Right ventricle myocardium inferior (tissue), 1 donor: ENCODE measurements at places on chromosomes 12 and 14.

DNA sequence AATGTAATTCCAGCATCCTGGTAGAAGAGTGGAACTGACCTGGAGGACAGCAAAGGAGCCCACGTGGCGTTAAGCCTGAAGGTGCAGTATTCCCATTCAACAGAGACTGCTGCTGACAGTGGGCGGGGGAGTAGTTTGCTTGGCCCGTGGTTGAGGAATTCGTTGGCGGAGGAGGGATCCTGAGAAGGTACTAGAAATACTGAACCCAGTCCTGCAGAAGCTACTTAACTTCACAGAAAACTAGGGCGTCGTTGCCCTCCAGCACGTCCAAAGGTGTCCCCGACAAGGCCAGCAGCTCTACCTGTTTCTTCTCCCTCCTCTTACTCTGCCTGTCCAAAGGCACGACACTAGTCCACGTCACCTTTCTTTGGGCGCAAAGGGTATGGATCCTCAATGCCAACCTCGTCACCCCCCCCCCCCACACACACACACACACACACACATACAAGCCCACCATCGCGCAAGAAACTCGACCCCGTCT lies 303 bp downstream of the PUS7L start:
- DNase-seq, result peak; percentile 61

GRCh38 chr12:42564996-42565395 lies 24.6 kb downstream of the PRICKLE1 start:
- DNase-seq, result no peak

DNA sequence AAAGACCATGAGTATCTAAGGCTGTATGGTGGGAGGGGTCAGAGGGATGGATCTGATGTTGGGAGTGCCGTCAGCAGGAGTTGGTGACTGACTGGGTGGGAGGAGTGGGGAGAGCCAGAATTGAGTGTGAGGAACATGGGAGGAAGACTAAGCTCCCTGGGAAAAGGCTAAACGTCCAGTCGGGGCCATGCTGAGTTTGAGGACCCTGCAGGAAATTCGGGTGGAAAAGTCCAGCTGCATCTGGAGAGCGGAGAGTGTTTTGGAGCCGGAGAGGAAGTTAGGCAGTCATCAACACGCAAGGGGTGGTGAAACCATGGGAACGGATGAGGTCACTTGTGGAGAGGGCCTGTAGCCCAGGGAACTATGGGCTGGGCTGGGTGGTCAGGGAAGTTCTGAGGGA lies 60.9 kb downstream of the ELK3 start:
- no peak for DNase-seq

DNA sequence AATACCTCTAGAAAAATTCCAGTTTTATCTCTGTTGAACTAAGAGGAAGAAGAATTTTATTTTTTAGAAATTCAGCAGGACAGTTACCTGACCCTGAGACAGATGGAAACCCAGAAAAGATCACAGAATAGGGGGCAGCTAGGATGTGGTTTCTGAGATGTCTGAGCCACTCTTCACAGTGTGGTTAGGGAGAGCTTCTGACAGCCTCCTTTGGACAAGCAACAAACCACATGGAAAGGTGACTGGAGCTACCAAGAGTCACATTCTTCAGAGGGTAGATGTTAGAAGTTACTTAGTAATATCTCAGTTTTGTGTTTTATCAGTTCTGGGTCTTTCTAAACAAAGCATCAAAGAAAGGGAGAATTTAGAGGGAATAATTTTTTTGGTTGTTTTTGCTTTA lies 117.3 kb upstream of the NAP1L1 start:
- no peak for DNase-seq

- no peak for DNase-seq
Observed at GRCh38 chr12:8493084-8493483, 20.2 kb upstream of the CLEC4D start.

GRCh38 chr14:34013721-34014060 lies 62.8 kb upstream of the EGLN3 start:
- no peak for DNase-seq

- no peak for DNase-seq
Observed at GRCh38 chr14:61471297-61472005, 150.1 kb downstream of the PRKCH start.

- no peak for DNase-seq
Observed at GRCh38 chr14:29721586-29721985, 206.1 kb downstream of the PRKD1 start.

DNA sequence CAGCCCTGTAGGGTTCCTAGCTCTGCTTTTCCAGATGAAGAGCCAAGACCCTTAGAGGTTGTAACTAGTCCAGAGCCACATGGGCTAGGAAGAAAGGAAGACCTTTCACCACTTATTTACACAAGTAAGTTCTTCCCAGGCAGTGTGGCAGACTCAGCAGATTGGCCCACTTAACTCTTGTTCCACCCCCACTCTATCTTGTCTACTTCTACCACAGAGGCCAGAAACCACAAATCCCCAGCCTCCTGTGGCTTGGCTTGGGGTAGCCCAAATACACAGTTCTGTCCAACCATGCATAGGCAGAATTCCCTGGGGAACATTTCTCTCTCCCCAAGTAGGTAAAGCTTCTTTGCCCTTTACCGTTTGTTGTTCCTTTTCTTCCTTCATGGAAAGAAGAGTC lies 383.5 kb downstream of the RGS6 start:
- no peak for DNase-seq

- no peak for DNase-seq
Observed at GRCh38 chr12:29743077-29743476, 40.7 kb downstream of the TMTC1 start.

GRCh38 chr12:3730111-3730510 lies 22.8 kb downstream of the CRACR2A start:
- DNase-seq, result no peak

- DNase-seq, result no peak
Observed at GRCh38 chr12:10397296-10397695, 7.5 kb upstream of the KLRK1 start.

DNA sequence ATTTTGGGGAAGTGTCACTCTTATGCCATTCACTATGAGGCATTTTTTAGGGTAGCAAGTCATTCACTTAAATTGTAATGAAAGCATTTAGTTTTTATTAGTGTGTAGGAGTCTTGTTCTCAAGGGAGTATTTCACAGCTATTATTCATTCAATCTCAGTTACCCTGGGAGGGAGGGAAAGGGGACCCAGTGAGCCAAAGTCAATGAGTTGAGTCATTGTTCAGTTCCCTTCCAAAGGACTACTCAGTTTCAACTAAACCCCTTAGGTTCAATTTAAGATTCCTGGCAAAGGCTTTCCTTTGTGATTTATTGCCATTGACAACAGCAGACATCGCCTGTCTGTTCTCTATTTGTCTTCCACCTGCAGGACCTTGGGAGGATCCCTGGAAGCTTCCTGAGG lies 29.3 kb upstream of the RASSF8 start:
- no peak for DNase-seq

DNA sequence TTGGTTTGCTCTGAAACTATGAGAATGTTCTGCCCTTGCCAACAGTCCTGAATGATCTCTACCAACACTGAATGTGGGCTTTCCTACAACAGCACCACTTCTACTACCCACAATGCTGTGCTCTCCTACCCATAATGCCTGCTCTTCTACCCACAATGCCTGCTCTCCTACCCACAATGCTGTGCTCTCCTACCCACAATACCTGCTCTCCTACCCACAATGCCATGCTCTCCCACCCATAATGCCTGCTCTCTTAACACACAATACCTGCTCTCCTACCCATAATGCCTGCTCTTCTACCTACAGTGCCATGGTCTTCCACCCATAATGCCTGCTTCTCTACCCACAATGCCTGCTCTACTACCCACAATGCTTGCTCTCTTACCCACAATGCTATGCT lies 92.3 kb downstream of the KCNK13 start:
- DNase-seq, result no peak

- no peak for DNase-seq
Observed at GRCh38 chr12:64706857-64707256, 52.3 kb downstream of the GNS start.

DNA sequence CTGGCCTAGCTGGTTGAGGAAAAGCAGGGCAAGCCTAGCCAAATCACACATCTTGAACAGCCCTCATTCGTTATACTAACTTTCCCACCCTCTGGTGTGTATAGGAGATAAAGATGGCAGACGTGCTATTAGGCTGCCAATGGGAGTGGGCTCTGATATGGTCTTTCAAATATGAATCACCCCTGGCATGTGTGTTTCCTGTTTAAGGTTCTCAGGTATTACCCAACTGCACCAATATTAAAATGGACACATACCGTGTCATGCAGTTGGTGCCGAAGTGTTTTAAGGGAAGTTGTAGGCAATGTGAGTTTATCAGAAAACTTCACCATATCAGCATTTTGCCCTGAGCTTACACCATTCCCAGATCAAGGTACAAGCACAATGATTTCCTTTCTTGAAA lies 33.4 kb downstream of the CHST11 start:
- DNase-seq, result no peak

DNA sequence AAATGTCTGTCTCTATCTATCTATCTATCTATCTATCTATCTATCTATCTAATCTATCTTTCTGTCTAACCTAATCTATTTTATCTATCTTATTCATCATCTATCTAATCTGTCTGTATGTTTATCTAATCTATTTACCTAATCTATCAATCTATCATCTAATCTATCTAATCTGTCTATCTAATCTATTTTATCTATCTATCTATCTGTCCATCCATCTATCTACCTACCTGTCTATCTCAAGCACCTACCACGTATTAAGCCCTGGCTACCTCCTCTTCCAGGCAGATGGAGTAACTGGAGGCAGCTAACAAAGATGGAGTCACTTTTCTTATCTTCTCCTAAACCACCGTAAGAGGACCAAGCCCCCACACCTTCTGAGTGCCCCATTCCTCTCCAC lies 5.8 kb downstream of the CD4 start:
- no peak for DNase-seq

GRCh38 chr14:82080370-82080769 lies 546.7 kb upstream of the SEL1L start:
- DNase-seq, result no peak

GRCh38 chr14:25537846-25538455 lies 488.0 kb upstream of the STXBP6 start:
- no peak for DNase-seq

GRCh38 chr14:41868396-41868795 lies 261.7 kb downstream of the LRFN5 start:
- no peak for DNase-seq

DNA sequence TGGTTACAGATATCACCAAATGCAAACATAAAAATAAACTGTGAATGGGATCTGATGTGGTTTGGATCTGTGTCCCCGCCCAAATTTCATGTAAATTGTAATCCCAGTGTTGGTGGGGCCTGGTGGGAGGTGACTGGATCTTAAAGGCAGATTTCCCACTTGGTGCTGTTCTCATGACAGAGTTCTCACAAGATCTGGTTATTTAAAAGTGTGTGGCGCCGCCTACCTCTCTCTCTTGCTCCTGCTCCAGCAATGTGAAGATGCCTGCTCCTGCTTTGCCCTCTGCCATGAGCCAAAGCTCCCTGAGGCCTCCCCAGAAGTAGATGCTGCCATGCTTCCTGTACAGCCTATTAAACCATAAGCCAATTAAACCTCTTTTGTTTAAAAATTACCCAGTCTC lies 47.8 kb downstream of the SLC25A21 start:
- no peak for DNase-seq

- DNase-seq, result no peak
Observed at GRCh38 chr12:96263449-96263902, 69.3 kb downstream of the ELK3 start.

- DNase-seq, result no peak
Observed at GRCh38 chr14:57492859-57493258, 798 bp downstream of the CCDC198 start.

- DNase-seq, result peak; percentile 83
Observed at GRCh38 chr14:70905301-70905700, 2.0 kb upstream of the PCNX1 start.

GRCh38 chr14:101471723-101472517 lies 89.4 kb upstream of the DIO3 start:
- peak; percentile 69 for DNase-seq

DNA sequence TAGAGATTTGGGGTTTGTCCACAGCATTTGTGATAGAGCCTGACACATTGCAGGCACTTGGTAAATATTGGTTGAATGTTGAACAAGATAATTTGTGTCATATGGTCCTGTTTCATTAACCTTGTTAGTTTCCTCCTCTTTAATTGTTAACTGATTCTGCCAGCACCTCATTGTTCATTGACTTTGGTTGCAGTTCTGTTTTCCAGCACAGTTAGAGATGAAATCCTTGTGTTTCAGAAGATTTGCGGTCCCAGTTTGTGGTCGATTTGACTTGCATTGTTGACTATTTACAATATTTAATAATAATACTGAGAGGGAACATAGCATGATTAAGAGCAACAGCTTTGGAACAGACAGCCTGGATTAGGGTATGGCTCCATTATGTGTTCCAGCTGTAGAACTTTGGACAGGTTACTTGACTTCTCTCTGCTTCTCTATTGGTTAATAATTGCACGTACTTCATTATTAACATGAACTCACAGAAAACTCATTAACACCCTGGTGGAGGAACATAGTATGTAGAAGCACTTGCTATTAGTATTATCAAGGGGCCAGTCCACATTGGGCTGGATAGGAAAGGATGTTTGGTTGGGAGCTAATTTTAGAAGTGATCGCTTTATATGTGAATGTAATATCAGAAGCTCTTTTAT lies 8.7 kb downstream of the DRAM1 start:
- no peak for DNase-seq

DNA sequence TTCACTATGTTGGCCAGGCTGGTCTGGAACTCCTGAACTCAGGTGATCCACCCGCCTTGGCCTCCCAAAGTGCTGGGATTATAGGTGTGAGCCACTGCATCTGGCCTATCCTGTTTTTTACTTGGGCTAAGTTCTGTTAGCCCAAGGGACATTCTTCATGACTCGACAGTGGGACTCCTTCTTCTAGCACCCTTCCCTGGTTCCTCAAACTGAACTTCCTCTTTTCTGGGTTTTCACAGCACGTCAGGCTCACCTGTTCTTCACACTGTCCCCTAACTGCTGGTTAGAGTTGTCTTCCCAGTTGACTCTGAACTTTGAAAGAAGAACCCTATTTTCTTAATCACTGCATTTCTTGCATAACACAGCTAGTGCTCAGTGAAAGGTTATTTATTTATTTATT lies 22.5 kb downstream of the CABP1 start:
- no peak for DNase-seq

DNA sequence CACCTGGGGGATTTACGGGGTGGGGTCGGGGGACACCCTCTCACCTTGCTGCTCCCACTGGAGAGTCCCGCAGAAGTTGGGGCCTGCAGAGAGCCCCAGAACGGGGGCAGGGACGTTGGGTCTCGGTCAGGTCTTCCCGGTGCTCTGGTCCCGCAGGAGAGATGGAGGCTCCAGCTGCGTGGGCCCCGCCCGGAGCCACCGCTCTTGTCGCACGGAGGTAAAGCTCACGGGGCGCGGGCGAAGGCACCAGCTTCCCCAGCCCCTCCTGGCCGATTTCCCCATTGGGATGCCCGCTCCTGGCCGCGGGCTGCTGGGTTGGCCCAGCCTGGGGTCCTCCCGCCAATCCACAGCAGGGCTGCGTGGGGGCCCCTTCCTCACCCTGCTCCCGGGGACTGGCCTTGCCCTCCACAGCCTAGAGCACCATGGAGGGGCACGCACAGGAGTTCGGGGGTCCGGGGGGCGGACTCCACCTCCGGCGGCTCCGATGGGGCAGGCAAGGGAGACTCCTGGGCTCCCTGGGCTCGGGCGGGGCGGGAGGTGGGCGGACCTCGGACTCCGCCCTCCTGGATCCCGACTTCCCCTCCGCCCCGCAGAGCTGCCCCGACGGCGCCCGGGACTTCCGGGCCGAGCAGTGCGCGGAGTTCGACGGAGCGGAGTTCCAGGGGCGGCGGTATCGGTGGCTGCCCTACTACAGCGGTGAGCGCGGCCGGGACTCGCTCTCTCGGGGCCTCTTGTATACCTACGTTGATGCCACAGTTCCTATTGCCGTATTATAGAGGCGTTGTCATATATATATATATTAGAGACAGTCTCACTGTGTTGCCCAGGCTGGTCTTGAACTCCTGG lies 8.4 kb downstream of the PAPLN start:
- peak; percentile 89 for DNase-seq
